Gastroesophageal sphincter (tissue), 4 donors: ENCODE measurements at places on chromosomes 3 and 15. TPM values are rescaled to one million over a fixed set of nuclear protein-coding genes. Genes with fewer than 3 reads are reported as not detected.

The CAMP gene
- not detected for total RNA-seq

The FETUB gene
- not detected for total RNA-seq

The ITIH3 gene
- total RNA-seq = 0.89 TPM

The FBXW12 gene
- not detected for total RNA-seq

The NDN gene
- 92.8 TPM for total RNA-seq

The EFCC1 gene
- 5.7 TPM for total RNA-seq

The MLF1 gene
- 8.1 TPM for total RNA-seq

The CSTA gene
- total RNA-seq = 95.6 TPM

The SERPINI2 gene
- total RNA-seq = not detected

The TEX9 gene
- 4.6 TPM for total RNA-seq

The SEMA6D gene
- 10.9 TPM for total RNA-seq

The P4HTM gene
- 38.9 TPM for total RNA-seq

The CIB2 gene
- total RNA-seq = 7.1 TPM

The GNAT1 gene
- total RNA-seq = not detected

The GHSR gene
- not detected for total RNA-seq

The KCNH8 gene
- 0.40 TPM for total RNA-seq

The GOLGA6A gene
- 0.15 TPM for total RNA-seq

The GPR156 gene
- 0.73 TPM for total RNA-seq

The CADPS gene
- 0.31 TPM for total RNA-seq

The CCNB2 gene
- 5.1 TPM for total RNA-seq

The CAND2 gene
- 25.8 TPM for total RNA-seq

The SLC12A8 gene
- 0.13 TPM for total RNA-seq

The CFAP100 gene
- total RNA-seq = not detected

The CPLX3 gene
- not detected for total RNA-seq
